ENCODE measurements at places on chromosomes 6 and 20.

DNA sequence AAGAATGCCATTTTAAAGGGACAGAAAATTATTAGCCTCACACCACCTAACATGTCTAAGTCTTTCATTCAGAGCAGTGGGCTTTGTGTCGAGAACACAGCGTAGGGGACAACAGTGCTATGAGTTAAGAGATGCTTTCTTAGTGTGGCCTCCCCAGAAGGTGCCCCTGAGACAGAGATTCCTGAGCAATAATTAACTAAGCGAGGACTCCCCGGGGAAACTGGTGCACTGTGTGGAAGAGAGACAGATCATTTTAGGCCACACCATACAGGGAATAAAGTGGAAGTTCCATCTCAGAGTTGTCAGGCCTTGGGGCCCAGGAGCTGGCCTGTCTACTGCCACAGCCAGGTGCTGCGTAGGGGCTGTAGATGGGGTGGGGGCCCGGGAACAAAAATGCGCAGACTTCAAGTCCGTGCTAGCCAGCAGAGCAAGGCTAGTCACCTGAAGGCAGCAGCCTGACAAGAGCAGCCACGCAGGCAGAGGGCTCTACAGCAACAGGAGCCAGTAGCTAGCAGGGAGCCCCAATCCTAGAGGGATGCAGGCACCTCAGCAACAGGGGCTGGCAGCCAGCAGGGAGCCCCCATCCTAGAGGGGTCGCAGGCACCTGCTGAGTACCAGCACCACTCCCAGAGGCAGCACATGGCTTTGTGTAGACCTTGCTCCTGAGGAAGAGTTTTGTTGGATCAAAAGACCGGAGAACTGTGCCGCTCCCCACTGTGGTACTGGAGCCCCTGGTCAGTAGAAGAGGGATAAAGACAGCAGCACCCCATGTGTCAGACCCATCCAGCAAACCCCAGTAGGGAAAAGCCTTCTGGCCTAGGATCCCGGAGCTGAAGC lies 63.0 kb upstream of the NXT1 start:
- DNase-seq = no peak

DNA sequence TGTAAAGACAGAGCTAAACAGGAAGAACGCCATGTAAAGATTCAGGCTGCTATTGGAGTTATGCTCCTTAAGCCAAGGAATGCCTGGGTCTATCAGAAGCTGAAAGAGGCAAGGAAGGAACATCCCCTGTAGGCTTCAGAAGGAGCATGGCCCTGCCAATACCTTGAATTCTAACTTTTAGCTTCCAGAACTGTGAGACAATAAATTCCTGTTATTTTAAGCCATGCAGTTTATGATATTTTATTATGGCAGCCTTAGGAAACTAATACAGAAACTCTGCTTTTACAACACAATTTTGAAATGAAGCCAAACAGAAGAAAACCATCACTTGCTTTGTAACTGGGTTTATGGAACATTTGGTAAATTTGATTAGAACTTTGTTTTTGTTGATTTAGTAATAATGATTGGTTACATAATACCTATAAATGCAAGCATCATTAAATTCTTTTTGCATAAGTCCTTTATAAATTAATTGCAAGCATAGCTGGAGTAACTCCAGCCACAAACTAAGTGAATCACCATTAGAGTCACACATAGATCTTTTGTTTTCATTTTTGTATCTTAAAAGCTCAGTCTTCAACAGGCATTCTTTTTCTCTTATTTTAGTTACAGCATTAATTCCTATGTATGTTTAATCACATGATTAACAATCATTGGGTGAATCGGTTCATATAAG lies 33.5 kb upstream of the TSPYL1 start:
- DNase-seq = no peak

GRCh38 chr20:12054556-12054955 lies 136.9 kb downstream of the BTBD3 start:
- DNase-seq = no peak

- DNase-seq = no peak
These were observed 111.8 kb downstream of the EDN3 start for GRCh38 chr20:59412181-59412580.

DNA sequence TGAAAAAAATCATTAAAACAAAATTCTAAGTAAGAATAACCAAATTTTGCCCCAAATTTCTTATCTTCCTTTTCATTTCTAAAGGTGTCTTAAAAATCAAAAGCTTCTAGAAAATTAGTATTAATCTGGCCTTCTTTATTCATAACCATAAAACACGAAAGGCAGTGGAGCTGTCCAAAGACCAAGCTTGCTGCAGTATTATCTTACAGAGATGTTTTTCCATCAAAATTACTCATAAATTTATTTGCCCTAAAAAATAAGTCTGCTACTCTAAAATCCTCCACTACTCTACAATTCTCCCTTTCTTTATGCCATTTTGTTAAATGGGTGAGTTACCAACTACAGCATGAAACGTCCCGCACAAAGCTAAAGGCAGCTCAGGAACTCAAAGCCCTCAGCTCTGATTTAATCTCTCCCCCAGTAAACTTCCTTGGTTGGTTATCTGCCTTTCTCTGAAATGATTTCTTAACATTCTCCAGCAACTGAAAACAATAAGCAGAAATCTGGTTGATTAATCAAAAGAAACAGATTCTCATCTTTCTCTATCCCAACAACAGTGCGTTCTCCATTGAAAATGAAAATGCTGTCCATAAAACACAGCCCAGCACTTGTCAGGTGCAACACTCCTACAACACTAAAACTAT lies 2.1 kb downstream of the USP49 start:
- DNase-seq = no peak

DNA sequence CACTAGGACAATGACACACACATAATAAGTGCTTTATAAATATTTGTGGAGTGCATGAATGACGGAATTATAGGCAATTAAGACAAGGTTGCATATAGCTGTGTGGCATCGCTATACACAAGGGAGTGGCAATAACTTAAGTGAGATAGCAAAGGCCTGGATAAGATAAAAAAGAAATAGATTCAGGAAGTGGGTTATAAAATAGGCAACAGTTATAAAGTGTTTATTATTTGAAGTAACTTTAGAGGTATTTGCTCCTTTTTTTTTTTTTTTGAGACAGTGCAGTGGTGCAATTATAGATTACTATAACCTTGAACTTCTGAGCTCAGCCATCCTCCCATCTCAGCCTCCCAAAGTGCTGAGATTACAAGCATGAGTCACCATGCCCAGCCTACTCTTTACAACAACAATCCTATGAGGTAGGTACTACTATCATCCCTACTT lies 75.9 kb upstream of the LOC128125822 start:
- no peak for DNase-seq

DNA sequence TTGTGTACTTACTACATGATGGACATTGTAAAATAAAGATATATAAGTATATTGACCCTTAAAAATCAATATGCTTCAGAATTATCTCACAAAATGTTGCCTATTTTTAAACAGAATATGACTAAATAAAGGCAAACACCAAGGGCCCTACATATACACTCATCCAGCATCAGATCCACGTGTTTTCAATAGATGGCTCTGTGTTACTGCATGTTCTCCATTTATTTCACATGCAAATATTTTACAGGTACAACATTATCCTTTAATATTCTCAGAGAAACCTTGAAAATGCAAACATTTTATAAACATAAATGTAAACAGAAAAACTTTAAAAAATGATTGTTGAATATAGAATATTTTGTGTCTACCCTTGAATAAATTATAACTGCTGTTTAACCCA lies 2.9 kb upstream of the KHDRBS2 start:
- DNase-seq = no peak

DNA sequence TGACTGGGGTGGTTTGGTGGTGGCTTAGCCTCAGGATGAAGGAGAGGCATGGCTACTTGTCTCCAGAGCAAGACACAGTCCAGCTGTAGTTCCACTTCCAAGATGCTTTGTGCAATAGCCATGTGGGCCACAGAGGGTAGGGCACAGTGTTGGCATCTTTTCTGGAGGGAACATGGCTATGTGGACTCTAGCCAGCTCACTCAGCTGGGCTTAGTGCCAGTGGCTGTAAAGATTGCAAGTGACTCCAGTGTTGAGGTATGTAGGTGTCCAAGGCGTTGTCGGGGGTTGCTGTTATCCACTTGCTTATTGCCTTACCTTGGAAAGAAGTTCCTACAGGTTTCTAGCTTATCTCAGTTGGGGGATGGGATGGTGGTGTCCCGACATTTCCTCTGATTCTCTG lies 233.4 kb downstream of the CD109 start:
- DNase-seq = no peak

GRCh38 chr6:75551367-75551952 lies 50.2 kb upstream of the SENP6 start:
- peak; percentile 30 for DNase-seq

- no peak for DNase-seq
These were observed 16.7 kb upstream of the E2F1 start for GRCh38 chr20:33702861-33703260.

GRCh38 chr6:15090745-15091384 lies 155.0 kb upstream of the JARID2 start:
- DNase-seq = no peak

- no peak for DNase-seq
These were observed 44.8 kb downstream of the TCP11 start for GRCh38 chr6:35096129-35096862.

DNA sequence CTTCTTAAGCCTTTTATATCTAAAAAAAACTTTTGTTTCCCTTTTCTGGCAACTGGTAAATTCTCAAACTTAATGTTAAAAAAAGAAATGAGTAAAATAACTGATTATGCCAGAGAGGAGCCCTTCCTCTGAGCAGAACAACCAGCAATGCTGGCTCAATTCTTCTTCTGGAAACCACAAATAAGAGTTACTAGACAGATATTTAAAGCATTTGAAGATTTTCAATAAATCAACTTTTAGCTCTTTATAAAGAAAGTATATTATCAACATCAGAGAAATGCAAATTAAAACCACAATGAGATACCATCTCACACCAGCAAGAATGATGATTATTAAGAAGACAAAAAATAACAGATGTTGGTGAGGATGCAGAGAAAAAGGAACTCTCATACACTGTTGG lies 61.1 kb upstream of the TCF21 start:
- DNase-seq = no peak

DNA sequence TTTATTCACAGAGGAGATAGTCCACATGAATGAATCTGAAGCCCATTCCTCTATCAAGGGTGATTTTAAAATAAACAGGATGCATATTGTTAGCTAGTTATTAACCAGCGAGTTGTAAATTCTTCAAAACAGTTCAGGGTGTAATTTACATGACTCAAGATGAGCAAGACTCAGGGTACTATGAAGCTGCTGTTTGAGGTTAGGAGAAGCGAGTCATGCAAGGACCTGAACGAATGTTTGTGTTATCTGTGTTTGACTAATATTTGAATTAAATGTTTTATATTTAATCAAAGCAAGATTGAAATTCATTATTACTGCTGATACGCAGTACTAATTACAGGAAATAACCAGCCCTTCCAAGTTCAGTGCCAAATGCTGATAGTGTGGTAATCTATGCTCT lies 191.1 kb downstream of the SAMD5 start:
- no peak for DNase-seq

- no peak for DNase-seq
These were observed 23.7 kb downstream of the BACH2 start for GRCh38 chr6:90272895-90273294.

- DNase-seq = no peak
These were observed 106.4 kb downstream of the PPP1R14C start for GRCh38 chr6:150249261-150249660.

GRCh38 chr20:14778875-14779274 lies 441.5 kb upstream of the FLRT3 start:
- no peak for DNase-seq

GRCh38 chr6:26033941-26034354 lies 53.3 kb upstream of the HFE start:
- DNase-seq = peak; percentile 73

- DNase-seq = no peak
These were observed 14.4 kb upstream of the TLDC2 start for GRCh38 chr20:36861625-36861874.

GRCh38 chr6:35512006-35512405 lies 690 bp downstream of the TULP1 start:
- no peak for DNase-seq

DNA sequence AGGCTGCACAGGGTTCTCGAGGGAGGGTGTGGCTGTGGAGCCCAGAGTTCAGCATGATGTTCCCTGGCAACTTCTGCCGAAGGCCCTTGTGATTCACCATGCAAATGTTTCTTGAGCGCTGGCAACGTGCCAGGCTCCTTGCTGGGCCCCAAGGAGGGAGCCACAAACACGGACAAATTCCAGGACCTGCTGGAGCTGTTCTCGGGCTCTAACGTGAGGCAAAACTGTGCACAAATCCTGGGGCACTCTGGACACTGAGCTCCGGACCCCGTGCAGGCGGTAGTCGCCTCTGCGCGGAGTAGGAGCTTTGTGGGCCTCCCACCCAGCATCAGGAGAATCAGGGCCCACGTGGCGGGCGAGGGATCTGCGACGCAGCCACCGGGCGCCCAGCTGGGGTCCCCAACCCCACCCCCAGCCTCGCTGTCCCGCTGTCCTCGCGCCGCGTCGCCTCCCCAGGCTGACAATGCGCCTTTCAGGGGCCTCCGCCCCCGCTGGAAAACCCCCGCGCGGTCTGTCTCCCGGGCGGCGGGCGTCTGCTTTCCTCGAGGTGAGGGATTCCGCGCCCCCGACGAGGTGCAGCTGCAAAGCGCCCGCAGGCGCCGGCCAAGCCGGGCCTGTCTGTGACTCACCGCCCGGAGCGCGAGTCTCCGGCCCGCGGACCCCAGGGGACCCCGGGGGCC lies 31.7 kb upstream of the SCUBE3 start:
- DNase-seq = peak; percentile 19

- DNase-seq = peak; percentile 63
These were observed 652.0 kb upstream of the NOX3 start for GRCh38 chr6:156107624-156108101.

DNA sequence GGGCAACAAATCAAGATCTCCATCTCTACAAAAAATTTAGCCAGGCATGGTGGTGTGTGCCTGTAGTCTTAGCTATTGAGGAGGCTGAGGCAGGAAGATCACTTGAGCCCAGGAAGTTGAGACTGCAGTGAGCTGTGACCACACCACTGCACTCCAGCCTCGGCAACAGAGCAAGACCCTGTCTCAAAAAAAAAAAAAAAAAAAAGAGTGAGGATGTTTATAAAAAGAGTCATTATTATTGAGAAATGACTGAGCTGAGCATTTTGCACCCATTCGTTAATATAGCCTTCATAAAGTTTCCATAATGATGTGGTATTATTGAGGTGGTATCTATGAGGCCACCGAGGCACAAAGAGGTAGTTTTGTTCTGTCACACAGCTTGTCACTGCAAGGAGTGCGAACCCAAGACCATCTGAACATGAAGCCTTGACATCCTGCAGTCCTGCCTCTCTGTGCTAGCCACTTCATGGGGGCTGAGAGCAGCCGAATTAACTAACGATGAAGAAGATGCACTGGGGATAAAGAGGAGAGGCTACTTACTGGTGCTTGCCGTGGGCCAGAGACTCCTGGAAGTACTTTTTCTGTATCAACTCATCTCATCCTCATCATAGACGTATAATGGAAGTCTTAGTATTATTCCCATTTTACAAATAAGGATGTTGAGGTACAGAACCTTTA lies 175.5 kb downstream of the BCAS1 start:
- DNase-seq = peak; percentile 52

DNA sequence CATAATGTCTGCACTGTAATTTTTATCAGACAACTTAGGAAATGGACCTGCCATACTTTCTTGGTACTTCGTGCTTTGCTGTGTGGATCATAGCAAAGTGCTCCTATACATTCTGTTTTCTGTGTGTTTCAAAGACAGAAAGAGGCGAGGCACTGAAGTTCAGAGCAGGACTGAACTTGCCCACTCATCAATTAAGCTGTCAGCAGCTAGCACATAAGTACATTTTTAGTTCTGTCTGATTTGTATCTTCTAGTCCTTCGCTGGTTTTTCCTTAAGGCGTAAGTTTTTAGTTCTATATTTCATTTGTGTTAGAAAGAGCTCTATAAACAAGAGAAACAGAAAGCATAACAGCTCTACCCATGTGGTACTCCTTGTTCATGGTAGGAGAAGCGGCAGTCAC lies 42.1 kb downstream of the MAP3K4 start:
- DNase-seq = no peak
